Left renal pelvis (tissue), 4 donors: ENCODE measurements at places on chromosomes 3 and 15.

DNA sequence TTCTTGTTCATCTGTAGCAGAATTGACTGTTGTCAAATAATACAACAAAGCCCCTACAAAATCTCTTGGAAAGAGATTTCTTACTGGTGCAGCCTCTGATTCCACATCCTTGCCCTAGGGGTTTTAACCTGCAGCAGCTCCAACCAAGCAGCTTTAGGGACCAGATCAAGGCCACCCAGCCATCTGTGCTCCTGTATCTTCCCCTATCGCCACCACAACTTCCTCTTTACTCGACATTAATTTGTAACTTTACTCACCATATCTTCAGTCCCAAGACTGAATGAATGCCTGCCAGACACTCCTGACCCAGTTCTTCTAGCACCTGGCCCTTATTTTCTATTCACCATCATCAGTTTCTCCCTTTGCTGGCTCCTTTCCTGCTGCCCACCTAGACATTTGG lies 156.6 kb upstream of the IL12A start:
- DNase-seq: no peak

GRCh38 chr3:46407970-46408369 lies 911 bp downstream of the CCRL2 start:
- DNase-seq: no peak

- DNase-seq: no peak
Observed at GRCh38 chr3:186953011-186953487, 22.7 kb downstream of the ST6GAL1 start.

DNA sequence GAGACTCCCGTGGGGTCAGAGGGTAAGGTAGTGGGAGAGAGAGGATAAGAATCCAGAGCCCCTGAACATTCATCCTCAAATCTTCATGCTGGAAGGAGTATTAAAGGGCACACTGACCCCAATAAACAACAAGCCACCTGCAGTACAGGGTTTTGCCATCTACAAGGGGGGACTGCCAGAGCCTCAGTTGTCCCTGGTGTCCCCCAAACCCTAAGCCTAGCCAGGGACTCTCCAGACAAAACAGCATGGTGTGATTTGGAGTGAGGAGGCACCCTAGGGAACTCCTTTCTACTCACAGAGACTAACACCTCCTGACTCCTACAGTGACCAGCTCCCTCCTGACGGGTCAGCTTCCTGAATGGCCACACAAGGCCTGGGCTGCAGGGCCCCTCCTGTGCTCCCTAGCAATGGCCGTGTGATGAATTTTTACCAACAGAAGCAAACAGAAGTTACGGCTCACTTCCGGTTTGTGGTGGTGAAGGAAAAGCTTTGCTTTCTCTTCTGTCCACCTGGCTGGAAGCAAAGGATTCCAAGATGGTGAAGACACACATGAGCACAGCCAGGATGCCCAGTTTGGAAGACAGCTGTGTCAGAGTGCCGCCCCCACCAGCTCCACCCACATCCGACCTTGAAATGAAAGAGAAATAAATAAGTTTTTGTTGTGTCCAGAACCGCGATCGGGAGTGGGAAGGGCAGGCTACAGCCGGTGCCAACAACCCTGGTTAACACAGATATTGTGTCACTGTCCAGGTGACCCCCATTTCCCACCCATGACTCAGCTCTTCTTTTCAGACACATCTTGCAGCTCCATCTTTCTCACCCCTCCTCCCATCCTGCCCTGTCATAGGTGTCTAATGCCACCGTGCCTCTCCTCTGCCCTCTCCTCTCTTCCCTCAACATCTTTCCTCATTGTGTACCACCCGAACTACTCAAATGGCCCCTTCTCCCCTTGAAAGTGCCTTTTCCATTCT lies 69.6 kb upstream of the ATP13A3 start:
- DNase-seq: no peak

DNA sequence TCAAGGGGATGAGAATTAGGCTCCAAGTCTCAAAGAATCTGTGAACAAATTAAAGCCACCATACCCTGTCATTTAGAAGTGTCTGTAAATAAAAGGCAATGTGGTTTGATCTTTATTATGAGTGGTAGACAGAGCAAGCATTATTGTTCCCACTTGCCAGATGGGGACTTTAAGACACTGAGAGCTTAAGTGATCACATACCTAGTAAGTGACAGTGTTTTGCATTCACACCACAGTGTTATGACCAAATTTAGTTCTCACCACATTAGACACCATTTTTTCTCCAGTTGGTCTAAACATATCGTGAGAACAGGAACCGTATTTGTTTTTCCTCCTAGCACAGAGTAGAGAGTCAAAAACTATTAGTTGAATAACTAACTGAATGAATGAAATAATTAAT lies 13.2 kb upstream of the ZBED2 start:
- no peak for DNase-seq

DNA sequence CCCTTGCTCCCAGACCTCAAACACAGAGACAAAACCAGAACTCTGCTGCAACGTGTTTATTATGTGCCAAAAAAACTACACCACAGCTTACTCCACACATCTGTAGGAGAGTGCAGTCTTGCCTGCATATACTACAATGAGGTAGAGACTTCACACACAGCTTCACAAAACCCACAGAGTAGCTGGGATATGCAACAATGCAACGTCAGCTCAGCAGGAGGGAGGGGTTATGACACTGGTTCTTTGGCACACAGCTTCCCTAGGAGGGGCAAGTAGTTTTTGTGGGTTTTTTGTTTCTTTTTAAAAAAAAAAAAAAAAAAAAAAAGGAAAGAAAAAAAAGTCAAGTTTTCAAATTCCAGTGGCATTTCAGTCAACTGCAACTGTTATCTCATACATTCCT lies 2.9 kb upstream of the RPS17 start:
- no peak for DNase-seq

GRCh38 chr3:45034612-45035252 lies 8.6 kb downstream of the CLEC3B start:
- DNase-seq: no peak

DNA sequence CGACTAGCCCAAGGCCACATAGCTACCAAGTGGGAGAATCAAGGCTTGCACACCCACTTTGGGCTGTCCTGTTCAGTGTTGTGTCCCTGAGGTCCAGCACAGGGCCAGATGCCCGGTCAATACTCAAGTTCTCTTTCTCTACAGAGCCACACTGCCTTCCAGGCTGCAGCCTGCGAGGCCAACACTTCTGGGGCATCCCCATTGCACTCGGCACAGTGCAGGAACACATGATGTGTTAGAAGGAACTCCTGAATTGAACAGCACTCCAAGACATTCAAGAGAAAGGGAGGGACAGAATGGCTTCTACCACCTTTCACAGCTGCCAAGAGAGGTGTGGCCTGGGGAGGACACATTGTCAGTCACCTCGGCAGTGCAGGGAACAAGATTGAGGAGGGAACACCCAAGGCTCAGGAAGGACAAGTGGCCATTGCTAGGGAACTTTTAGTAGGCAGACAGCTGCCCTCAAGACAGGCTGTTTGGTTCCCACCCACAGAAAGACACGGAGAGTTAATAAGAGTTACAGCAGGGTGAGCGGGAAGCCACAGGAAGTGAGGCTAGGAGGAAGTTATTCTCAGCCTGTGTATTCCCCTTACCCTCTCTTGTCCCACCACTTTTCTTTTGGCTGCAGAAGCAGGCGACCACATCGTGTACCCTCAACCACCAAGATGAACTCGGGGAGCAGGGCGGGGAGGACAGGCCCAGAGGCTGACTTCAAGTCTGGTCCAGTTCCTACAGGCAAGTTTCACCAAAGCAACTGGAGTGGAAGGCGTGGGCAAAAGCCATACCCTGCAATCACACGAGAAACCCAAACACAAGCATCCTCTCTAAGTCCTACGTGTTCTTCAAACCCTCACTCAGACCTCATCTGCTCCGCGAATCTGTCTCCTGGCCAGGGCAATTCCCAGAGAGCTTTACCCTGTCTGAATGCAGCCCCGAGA lies 69.4 kb downstream of the SRGAP3 start:
- no peak for DNase-seq

DNA sequence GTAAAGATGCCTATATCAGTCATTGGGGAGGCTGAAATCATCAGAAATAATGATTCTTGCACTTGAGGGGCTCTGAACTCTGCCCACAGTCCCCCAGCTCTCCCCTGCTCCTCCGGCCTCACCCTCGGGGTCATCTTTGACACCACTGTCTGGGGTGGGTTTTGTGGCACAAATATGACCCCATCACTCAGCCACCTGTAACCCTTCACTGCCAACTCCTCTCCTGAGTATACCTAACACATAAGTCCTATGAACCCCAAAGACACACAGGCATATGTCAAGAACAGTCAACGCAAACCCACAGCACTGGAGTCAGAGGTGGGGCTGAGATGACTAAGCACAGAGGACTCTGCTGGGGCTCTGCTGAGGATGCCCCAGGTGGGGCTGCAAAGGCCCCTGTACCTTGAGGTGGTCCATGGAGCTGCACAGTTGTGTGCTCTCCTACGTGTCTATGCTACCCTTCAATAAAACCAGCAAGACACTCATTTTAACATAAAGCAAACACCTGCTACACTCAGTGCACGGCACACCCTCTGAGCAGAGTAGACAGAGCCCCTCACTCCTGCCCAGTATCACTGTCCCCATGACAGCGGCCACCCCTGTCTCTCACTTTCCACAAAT lies 29.9 kb downstream of the SLC41A3 start:
- DNase-seq: no peak

DNA sequence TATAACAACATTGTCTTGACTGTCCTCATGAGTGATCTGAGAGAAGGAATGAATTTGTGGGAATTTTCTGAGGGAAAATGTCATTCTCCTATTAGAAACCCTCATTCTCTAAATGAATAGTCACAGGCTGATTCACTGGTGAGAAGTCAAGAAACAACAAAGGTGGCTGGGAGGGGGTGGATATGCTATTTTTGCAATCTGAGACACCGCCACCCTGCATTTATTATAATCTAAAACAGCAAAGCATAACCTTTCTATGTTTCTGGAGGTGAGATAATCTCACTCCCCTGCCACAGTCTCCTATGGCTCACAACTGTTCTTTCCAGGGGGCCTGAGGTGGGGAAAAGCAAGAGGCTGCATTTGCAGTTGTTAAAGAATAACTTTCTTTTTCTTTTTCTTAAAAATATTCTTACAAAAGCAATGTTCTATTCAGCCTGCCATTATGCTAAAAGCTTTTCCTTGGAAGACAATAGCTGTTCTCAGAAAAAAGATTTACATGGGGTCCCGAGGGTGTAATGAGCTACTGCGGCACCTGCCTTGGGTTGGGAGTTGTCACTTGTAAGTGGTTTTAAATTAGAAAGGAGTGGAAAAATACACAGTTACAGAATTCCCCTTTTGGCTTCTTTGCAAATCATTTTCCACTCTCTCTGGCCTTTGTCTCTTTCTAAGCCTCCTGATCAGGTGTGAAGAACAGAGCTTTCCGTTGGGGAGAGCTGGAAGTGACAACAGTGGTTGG lies 220.9 kb downstream of the AGBL1 start:
- DNase-seq: no peak

DNA sequence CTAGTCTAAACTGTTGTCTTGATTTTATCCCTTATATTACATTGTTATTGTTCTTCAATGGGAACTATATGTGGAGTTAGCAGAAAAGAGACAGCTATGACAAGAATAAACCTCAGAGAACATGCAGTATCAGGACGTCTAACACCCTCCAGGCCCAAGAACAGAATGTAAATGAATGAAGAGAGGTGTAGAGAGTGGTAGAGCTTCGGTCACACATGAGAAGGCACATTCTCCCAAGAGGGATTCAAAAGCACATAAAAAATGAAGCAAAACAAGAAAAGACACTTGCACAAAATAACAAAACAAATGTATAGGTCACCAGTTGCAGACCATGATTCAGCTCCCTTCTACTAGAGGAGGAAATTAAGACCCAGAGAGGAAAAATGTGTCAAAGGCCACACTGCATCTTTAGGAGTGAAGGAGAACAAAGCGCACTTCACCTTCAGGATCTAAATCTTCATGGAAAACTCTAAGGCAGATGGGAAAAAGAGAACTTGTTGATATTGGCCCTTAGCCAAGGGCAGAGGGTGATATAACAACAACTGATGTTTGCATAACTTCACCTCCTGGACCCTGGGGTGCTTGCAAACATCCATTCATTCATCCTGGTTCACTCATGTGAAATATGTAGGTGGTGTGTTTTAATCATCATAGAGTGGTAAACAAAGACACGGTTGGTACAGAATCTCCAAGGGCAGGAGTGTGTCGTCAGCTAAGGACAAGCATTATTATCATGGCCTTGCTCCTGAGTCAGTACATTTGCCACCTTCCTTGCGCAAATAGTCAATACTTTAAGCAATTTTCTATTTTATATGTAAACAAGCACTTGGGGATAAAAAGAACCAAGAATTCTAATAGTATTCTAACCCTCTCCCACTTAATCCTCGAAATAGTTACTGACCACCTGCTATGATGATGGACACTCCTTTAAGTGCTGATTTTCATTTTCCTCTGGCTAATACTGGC lies 8.8 kb downstream of the NEK10 start:
- peak; percentile 35 for DNase-seq
